Activated gamma-delta T cell treated with Interleukin-2 at 50 U/mL for 16 hours (primary cell): ENCODE measurements at places on chromosomes 3 and 15.
A peak's percentile ranks its signal among the peaks of the same experiment; 100 is the strongest.

DNA sequence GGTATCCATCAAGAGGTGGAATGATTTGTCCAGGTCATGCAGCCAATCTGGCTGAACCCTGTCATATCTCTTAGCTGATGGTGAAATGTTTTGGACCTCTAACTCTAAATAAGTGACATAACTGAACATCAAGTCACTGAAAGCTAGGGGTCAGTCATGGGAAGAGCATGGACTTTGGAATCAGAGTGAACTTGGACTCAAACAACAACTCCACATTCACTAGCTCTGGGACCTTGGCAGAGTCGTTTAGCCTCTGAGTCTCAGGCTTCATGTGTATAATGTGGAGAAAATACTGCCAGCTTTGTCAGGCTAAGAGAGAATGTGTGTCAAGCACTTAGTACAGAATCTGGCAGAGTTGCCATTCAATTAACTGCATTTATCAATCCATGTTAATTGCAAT lies 557.8 kb upstream of the CFAP20DC start:
- no peak for DNase-seq

DNA sequence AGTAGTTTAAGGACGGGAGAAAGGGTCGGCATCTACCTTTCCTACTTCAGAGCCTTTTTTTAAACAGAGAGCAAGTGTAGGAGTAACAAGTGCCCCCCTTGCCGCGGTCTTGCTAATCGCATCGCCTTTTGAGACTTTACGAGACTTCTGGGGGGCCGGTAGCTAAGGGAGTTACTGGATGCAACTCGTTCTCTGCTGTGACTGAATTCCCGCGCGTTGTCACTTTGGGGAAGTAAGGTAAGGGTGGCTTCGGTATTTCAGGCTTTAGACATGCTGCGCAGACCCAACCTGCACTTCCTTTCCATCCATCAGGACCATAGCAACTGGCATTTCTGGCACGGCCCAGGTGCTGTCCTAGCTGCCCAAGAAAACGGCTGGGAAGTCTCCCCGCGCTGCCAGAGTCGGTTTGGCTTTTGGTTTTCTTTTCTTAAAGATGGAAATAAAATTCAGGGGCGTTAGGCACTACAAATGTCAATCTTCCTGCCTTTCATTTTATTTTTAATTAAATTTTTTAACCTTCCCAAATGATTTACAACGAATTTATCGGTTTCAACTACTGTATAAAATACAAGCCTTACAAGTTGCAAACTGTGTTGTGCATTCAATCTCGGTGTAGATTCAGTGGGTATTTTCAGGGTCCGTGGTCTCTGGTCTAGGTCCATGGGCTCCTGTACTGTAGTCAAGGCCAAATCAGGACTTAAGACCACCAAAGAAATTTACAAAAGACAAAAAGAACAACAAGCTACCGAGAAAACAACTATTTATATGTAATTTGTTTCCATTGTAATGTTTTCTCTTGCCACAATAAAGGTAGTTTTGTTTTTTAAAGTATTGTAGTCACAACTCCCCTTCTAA lies 3.5 kb downstream of the MECOM start:
- DNase-seq, result no peak

DNA sequence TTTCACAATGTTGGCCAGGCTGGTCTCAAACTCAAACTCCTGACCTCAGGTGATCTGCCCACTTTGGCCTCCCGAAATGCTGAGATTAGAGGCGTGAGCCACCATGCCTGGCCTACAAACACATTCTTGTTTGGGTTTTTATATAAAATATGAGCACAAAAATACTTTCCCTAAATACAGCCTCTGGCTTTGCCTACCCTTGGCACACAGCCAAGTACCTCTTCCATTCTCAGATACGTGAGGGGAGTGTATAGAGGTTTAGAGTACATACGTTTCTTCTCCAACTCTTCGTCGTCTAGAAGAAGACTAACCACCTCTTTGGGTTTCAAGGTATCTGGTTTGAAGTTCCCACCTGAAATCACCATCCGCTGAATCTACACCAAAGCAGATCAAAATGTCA lies 33.5 kb downstream of the CHAC1 start:
- DNase-seq, result no peak

DNA sequence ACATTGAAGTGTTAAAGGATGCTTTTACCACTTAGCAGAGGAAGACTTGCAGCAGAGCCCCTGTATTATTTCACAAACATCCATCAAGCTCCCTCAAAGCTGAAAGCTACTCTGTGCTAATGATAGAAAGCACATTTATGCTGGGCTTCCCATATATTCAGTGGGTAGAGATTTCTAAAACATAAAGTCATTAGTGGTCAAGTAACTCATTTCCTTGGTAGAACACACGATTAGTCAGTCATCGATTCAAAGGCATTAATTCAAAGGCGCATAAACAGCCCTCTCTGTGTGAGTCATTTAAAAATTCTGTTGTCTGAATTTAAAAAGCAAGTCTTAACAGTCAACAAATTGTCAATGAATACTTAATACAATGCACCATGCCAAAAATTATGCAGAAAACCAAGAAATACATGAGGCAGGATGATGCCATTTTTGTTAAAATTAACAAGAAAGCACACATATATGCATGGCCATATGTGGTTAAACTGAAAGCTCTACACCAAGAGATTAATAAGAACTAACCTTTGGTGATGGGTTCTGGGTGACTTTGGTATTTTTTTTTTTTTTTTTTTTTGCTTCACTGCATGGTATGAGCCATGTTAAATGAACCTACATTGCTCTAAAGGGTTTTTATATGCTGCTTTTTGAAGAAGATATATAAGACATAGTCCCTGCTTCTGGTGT lies 61.7 kb downstream of the LDHAL6B start:
- DNase-seq, result no peak

DNA sequence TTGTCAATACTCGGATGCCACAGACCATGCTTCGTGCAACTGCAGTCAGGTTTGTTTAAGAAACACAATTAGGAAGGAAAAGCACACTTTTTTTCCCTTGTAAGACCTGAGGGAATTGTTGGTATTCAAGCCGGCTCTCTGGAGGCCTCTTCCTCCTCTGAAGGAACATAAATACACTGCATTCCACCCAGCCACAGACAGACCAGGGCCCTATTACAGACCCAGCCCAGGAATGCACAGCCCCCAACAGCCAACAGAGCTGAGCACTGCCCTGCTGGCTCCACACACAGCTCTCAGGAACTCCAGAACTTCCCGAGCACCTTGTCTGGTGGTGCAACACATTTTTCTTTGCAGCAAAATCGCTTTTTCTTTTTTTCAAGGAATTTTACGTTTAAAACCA lies 488.7 kb upstream of the PROK2 start:
- DNase-seq, result no peak

GRCh38 chr3:9100513-9100894 lies 137.2 kb upstream of the RAD18 start:
- no peak for DNase-seq

DNA sequence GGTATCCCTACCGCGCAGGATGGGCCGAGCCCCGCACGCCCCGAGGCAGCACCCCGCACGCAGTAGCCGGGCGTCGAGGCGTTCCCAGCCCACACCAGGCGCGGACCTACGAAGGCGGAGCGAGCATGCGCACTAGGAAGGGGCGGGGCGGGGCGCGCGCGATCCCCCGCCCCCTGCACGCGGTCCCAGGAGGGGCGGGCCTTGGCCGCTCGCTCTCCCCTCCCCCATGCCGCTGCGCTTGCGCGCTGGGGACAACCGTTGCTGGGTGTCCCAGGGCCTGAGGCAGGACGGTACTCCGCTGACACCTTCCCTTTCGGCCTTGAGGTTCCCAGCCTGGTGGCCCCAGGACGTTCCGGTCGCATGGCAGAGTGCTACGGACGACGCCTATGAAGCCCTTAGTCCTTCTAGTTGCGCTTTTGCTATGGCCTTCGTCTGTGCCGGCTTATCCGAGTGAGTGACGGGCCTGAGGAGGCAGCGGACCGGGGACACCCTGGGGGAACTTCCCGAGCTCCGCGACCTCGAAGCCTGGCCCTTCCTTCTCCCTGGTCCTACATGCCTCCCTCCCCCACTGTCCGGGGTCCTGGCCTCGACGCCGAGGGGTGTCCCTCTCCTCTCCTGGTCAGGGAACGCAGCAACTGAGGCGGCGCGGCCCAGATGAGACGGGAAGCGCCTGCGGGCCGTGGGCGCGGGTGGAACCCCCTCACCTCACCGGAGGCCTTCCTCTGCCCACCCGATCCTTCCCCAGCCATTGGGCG lies at the start of gene SPESP1:
Gene SPESP1, plus strand, starts transcription at position 258 of the 755 bp plus-strand sequence. Its CDS starts 129 bp downstream, at position 387.
- DNase-seq, result peak; percentile 41

DNA sequence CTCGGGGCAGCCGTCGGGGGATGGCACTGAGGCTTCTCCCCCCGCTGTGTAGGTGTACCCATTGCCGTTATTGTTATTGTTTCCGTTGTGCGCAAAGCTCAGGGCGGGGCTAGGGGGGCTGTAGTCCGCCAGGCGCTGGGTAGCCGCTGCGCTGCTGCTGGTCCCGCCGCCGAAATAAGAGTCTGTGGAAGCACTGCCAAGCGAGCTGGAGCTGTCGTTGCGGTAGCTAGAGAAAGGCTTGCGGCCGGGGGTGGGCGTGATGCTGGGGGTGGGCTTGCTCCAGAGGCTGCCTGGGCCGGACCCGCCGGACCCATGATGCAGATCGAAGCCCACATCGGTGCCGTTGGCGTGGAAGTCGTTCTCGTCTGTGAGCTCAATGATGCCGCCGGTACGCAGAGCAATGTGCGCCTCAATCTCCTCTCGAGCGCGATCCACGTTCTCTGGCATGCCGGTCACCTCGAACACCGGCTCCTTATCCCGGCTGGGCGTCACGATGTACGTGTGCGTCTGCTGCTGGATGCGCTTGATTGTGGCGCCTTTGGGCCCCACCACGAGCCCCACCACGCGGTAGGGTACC lies 1.9 kb downstream of the MEX3B start:
- DNase-seq, result no peak

DNA sequence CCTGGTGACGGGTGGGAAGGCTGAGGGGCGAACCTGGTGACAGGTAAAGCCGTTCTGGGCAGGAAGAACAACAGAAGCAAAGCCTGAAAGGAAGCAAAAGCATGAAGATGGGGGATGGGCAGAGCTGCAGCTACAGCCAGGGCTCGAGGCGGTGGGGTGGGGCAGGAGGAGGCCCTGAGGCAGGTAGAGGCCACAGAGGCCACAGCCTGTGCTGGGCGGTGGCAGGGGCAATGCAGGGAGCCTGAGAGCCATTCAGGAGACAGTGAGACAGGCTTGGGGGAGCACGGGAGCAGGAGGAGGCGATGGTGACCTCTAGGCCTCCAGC lies 8.2 kb downstream of the PCSK6 start:
- no peak for DNase-seq

- no peak for DNase-seq
Measured at GRCh38 chr3:124545891-124546290, 184.4 kb upstream of the UMPS start.
